ENCODE measurements at places on chromosomes 2 and 18.

DNA sequence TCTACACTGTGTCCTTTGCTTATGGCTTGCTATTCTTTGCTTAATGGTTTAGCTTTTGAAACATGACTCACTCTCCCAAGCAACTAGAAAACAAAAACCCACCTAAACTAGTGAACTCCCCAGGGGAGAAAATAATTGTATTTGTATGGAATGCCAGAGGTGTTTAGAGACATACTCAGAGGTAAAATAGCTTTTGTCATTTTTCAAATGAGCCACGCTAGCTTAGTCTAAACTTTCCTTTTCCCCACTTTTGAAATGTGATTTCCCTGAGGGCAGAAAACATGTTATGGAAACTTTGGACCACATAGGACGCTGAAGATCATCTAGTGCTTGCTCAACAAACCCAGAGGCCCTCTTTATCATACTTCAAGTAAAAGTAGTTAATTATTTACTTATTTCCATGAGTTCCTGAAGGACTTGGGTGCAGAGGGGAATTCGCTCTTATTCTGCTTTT, 16.5 kb upstream of the CYTIP start:
- DNase-seq, result no peak

DNA sequence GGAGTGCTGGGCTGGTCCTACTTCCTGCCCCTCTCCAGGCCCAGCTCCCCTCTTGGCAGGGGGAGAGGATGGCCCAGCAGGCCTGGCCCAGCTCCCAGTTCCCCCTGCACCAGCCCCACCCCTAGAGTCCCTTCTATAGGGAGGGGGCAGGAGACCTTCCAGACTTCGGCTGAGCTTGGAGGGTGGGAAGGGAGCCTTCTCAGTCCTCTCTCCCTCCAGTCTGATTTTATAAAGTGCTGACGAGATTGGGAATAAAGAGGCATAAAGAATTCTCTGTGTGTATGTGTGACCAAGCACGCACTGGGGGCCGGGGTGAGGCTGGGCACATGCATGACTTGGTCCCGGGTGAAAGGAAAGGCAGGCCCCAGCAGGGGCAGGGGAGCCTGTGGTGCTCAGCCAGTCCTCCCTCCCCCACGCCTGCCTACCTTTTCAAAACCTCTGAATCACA, 5.1 kb downstream of the CHPF start:
- DNase-seq, result no peak

GRCh38 chr2:74532222-74532621, 2.5 kb downstream of the HTRA2 start:
- DNase-seq, result no peak

DNA sequence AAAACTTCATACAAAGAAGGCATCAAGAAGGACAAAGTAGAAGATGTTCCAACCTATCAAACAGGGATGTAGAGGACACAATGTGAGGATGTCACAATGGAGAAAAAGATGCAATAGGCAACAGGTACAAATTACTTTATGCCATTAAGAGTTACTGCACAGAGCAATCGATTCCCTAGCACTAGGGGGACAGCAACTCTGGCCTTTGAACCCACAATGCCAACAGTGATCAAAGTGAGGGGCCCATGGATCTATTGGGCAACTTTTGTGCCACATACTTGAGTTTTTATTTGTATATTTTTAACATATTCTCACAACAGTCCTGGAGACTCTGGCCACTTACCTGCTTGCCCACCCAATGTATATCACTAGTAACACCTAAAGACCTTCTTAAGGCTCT, 220.2 kb downstream of the HNMT start:
- no peak for DNase-seq

DNA sequence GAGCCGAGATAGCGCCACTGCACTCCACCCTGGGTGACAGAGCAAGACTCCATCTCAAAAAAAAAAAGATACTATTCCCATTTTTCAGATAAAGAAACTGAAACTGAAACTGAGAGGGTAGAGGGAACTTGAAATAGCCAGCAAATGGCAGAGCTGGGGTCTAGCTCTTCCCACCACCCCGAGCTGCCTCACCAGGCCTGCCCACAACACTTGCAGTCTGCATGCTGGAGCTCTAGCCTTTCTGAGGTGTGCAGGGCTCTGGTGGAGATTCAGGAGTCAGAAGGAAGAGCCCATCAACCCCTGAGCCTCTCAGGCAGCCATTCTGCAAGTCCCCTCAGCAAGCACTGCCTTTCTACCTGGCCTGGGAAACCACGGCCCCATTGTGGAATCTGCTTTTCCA, 14.3 kb downstream of the EDAR start:
- DNase-seq, result no peak
